CD4-positive, alpha-beta T cell treated with Interleukin-1 beta for 1 hour (primary cell): ENCODE measurements at places on chromosomes 1 and 21.

DNA sequence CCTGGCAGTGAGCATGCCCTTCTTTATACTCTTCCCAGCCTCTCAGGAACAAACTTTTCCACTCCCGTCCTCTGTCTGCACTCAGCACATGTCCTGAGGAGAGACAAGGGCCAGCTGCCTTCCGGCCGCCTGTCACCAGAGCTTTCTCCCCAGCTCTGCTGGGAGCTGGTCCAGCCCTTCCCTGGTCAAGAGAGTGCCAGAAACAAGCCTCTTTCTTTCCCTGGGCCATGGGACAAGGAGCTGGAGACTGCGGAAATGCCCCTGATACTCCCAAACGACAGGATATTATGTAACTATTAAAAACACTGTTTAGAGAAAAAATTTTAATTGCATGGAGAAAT, 10.4 kb downstream of the LAMB3 start:
- no peak for DNase-seq

DNA sequence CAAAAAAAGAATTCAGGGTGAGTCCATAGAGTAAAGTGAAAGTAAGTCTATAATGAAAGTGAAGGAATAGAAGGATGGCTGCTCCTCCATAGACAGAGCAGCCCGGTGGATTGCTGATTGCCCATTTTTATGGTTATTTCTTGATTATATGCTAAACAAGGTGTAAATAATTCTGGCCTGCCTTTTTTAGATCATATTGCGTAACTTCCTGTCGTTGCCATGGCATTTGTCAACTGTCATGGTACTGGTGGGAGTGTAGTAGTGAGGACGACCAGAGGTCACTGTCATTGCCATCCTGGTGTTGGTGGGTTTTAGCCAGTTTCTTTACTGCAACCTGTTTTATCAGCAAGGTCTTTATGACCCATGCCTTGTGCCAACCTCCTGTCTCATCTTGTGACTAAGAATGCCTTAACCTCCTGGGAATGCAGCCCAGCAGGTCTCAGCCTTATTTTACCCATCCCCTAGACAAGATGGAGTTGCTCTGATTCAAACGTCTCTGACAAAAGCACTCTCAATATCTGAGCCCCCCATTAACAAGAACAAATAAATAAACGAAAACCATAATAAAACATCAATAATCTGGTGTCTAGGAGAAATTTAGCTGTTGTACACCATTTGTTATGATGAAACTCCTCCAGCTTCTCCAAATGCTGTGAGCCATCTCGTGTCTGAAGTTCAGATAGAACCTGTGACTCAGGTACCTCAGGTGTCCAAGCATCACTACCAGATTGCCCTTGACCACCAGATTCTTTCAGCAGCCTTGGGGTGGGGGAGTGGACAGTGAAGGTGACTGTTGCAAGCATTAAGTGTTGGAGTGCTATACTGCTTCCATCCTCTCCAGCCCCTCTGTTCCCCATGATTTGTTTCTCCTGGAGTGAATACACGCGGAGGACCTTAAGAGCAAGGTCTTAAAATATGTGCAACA, 36.0 kb downstream of the EBNA1BP2 start:
- no peak for DNase-seq

- peak; percentile 36 for DNase-seq
Measured at GRCh38 chr1:63651161-63651701, 58.0 kb downstream of the PGM1 start.

GRCh38 chr1:229132106-229132443, 138.8 kb upstream of the RAB4A start:
- no peak for DNase-seq

- DNase-seq = no peak
Measured at GRCh38 chr1:116453906-116454305, 80.9 kb downstream of the ATP1A1 start.

DNA sequence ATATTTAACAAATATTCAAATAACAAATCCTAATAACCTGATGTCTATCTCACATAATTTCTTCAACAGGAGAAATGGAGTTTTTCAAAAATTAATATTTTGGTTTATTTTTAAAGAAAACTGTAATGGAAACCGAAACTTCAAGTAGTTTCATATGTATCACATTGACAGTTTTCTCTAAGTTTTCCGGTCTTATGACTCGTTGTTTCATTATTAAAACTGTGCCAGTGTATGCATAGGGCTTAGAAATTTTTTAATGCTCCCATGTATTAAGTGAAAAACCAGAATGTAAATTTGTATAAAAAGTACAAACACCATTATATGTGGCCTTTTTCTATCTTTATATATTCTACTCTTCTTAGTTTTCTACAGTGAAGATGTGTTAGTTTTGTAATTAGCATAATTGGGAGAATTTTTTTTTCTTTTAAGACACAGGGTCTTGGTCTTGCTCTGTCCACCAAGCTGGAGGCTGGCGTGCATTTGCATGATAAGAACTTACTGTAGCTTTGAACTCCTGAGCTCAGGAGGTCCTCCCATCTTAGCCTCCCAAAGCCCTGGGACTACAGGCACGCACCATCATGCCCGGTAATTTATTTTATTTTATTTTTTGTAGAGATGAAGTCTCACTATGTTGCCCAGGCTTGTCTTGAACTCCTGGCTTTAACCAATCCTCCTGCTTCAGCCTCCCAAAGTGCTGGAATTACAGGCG, 43.9 kb upstream of the SAMSN1 start:
- peak; percentile 33 for DNase-seq

- no peak for DNase-seq
Measured at GRCh38 chr1:94180650-94181049, 56.7 kb downstream of the ARHGAP29 start.

DNA sequence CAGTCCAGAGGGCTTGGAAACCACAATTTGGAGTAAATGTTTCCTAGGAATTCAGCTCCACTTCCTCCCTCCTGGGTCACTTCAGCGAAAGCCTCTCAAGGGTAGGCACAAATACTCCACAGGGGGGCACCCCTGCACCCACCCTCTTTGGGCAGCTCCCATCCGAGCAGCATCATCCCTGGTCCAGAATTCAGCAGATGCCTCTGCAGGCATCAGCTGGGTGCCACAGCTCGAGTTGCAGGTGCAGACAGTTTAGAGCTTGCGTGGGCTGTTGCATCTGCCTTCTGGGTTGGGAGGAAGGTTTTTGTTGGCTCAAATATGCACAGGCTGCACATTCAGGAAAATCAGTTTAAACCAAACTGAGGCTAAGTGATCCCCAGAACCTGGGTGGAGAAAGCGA, 25.0 kb downstream of the KANK4 start:
- no peak for DNase-seq

- DNase-seq = no peak
Measured at GRCh38 chr1:175792136-175792535, 48.7 kb upstream of the TNR start.

- DNase-seq = no peak
Measured at GRCh38 chr21:46486481-46487126, 27.9 kb downstream of the DIP2A start.

- no peak for DNase-seq
Measured at GRCh38 chr21:37454869-37455503, 88.4 kb downstream of the DYRK1A start.

DNA sequence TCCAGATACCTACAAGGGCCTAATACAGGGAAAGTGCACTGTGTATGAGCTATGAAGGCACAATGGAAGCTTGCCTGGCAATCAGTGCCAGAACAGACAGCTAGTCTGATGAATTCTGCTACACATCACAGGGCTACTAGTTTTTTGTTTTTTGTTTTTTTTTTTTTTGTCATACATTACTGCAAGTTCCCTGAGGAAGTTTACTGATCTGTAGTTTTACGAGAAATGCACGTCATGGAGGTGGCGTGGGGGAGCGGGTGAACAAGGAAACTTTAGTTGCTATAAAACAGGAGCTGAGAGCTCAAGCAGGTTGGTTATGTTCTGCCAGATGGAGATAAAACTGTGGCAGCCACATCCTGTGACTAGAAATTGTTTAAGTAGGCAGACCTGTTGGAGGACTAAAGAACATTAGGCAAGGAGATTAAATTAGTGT, 17.7 kb downstream of the PTPRC start:
- DNase-seq = peak; percentile 90

GRCh38 chr1:54601730-54602129, 21.6 kb downstream of the FAM151A start:
- no peak for DNase-seq

DNA sequence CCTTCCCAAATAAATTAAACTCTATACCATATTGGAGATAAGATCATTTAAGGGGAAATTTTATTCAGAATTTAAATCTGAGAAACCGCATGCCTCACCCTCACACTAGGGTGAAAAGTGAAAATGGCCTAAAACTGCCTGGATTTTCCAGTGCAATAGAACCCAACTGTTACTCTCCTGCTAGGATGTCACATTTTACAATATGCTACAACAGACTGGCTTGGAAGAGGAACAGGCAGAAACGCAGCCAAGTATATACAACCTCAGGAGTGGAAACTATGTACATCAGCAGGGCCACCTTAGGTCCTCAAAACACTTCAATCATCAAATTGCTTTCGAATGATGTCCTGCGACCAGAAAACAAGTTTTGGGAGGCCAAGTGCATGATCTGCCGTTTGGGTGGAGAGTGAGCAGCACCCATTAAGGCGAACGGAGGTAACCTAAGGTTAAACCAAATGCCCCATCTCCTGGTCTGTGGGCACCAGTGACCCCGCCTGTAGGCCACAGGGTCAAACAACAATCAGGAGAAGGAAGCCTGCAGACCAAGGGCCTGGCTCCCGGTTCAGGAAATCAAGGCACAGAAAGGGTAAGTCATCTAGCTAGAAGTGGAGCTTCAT, 4.9 kb downstream of the RCAN1 start:
- no peak for DNase-seq

- DNase-seq = no peak
Measured at GRCh38 chr1:180271272-180272255, 41.5 kb downstream of the LHX4 start.

DNA sequence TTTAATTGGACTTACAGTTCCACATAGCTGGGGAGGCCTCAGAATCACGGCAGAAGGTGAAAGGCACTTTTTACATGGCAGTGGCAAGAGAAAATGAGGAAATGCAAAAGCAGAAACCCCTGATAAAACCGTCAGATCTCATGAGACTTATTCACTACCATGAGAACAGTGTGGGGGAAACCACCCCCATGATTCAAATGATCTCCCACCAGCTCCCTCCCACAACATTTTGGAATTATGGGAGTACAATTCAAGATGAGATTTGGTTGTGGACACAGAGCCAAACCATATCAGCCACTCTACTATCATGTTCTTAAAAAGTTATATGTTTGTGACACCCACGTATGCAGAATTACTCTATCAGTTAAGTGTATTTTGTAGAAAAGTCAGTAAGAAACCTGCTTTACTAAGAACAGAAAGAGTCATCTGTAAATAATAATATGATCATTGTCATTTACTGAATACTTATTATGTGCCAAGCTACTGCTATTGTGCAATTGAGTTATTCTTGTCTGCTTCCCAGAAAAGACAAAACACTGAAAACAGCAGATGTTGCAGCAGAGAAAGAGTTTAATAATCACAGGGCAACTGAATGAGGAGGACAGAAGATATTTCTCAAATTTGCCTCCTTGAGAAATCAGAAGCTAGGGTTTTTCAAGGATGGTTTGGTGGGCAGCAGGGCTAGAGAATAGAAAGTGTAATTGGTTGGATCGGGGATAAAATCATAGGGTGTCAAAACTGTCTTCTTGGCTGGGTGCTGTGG, 207.7 kb upstream of the FGGY start:
- DNase-seq = no peak

GRCh38 chr1:154329551-154330131, 4.3 kb downstream of the ATP8B2 start:
- peak; percentile 47 for DNase-seq

- no peak for DNase-seq
Measured at GRCh38 chr1:183304440-183305107, 113.6 kb downstream of the NMNAT2 start.

DNA sequence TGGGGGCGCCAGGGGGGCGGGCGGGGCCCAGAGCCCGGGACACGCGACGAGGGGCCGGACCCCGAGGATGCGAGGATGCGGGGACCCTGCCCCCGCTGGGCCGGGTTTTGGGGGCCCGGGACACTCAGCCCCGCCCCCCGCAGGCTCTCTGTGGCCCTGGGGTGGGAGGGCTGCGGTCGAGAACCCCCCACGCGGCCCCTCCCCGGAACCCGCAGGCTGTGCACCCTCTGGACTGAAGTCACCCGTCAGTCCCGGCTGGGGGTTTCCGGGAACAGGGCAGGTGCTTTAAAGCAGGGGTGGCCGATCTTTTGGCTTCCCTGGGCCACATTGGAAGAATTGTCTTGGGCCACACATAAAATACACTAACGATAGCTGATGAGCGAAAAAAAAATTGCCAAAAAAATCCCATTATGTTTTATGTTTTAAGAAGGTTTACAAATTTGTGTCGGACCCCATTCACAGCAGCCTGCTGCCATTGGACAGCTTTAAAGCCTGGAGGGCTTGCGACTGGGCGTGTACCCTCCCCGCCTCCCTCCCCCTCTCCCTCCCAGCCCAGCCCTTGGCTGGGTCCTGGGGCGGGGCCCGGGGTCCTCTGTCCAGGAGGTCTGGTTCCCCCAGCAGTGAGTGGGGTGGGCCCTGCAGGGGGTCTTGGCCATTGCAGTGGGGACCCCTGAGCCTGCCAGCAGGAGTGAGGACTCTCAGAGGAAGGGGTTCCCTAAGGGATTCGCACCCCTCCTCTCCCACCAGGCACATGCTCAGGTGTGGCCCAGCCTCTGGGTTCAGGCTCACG, 21.6 kb upstream of the C1orf159 start:
- peak; percentile 89 for DNase-seq

- DNase-seq = peak; percentile 77
Measured at GRCh38 chr1:155086128-155086741, 7.6 kb downstream of the EFNA3 start.

DNA sequence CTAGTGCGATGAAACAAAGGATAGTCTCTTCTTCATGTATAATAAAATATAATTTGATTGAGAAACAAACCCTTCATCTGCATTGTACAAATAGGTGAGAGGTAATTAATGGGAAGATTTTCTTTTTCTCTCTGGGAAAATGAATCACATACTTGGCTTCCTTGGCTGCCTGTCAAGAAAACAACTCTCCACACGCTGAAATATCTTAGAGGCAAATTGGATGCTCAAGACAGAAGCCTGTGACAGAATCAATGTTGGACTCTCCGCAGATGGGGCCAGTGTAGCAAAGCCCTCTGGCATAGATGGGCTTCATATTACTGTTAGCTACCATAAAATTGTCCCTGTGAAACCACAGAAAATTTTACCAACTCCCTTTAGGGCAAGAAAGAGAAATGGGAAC, 186.6 kb downstream of the GRIK1 start:
- DNase-seq = no peak

- DNase-seq = no peak
Measured at GRCh38 chr1:14310476-14310875, 288.0 kb upstream of the KAZN start.

- DNase-seq = no peak
Measured at GRCh38 chr1:119869995-119870394, 26.3 kb downstream of the ADAM30 start.

DNA sequence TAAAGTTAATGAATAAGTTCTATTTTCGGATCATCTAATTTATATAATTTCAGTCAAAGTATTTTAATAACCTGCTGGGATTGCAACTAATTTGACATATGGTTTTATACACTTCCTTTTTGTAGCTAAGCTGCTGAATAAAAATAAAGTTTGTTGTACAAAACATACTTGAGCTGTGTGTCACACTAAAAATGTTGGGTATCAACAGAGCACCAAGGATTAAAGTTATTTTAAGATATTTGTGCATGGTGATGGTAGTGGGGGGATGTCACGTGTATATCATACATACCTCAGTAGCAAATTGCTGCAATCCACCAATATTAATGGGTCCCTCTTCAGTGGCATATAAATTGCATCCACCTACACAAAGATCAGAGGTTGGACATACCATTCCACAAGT, 199.6 kb downstream of the DPYD start:
- no peak for DNase-seq

- no peak for DNase-seq
Measured at GRCh38 chr1:197915862-197916499, 1.2 kb upstream of the LHX9 start.

- no peak for DNase-seq
Measured at GRCh38 chr1:46362158-46362557, 21.6 kb downstream of the NSUN4 start.
